Urothelium cell line (cell line): ENCODE measurements at places on chromosomes 7 and 10.

DNA sequence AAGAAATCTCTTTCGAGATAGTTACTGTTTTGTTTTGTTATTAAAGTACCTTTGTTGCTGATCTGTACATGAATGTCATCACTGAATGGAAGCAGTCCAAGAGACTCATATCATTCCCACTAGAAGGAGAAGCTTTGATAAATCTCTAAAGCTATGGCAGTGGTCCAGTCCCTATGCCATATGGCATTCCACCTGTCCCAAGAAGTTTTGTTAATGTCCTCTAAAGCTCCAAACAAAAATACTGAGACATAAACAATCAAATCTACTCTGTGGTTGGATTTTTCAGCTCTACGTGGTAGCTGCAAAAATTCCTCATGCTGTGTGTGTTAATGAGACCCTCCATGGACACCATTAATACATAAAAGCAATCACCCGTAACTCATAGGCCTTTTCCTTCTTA lies 94.1 kb downstream of the LRRN3 start:
- DNase-seq: no peak

DNA sequence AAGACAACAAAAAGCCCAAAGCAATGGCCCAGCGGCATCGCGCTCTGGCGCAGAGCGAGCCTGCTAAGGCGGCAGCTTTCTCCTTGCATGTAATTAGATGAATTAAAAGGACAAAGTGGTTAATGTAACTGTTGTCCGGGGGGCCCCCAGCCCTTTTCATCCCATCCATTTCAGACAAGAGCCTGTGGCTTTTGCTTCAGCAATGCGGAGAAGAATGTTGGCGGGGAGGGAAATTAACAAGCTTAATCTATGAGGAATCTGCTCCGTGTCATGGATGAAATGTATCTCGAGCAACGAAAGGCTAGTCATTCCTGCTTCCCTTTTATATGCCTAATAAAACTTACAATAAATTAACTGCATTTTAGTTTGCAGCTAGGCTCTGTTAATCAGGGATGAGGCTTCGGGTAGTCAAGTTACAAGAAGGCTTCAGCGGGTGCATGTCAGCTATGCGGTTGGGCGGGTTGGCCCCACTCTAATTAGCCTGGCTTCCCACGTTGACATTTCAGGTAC lies 203.3 kb downstream of the BUB3 start:
- DNase-seq: no peak

DNA sequence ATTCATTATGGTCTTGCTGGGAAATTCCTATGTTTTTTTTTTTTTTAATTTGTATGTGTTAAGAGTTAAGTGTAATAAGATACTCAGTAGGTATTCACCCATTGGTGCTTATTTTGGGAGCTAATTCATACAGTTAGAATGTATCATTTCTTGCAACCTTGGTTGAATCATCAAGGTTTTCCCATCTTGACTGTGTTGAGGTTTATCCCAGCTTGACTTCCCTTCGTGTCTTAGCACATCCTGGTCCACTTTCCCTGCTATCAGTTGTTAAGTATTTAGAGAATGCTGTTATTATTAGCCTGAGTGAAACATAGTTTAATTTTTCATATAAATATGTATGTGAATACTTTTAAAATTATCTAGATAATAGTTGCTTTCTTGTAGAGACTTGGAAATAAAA lies 20.8 kb downstream of the RALA start:
- DNase-seq: no peak

DNA sequence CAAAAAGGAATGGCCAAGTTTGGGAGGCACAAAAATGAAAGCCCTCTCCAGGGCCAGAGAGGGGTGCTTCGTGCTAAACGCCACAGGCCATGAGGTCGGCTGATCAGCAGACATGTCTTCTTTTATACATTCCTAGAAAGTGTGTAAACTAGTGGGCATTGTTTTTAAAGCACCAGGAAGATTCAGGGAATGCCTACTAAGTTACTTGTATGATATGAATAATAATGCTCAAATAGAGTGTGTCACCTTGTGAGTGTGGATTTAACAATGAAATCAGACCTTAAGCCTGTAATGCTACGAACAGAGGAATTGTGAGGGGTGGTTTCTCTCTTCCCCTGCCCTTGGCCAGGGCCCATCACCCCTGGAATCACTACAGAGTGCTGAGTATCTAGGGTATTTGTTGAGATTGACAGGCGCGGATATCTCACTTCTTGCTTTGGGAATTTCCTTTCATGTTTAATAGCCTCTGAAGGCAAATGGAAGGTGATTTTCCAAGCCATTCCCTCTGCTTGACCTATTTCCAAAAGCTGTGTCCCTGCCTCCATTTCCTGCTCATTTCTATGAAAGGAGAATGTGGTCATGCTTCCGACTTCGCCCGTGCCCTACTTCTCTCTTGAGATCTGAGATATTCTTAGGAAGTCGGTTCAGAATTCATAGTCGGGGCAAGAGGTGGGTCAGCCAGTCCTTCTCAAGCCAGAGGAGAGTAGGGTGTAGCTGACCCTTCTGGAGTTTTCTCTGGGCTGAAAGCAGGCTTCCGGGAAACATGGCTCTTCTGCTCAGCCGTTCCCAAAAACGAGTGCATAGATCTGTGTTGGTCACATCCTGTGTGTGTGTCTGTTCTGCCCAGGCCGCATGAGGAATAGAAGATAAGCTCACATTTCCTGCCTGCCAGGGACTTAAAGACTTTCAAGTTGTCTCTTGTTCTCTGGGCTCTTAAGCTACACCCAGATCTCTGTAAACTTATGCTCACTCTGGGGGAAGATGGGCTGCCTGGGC lies 167.8 kb upstream of the ITGB1 start:
- no peak for DNase-seq

GRCh38 chr10:127016331-127016730 lies 111.1 kb downstream of the DOCK1 start:
- DNase-seq: no peak

DNA sequence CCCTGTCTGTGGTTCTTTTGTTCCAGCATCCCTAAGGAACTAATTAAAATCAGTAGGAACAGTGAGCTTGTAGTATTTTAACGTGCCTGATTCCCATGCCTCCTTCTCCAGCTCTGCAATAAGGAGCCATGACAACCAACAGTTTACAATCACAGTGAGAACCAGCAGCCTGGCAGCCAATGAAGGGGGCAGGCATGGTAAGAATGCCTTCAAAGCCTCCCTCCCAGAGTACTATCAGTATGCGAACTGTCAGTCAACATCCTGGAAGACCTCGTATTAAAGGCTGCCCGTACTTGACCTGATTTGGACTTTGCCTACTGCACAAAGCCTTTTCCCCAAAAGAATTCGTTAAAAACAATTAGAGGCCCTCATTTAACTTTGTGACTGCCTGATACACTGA lies 7.7 kb downstream of the ZPBP start:
- no peak for DNase-seq

- peak; percentile 37 for DNase-seq
These were observed 169.0 kb upstream of the PRKCQ start for GRCh38 chr10:6748981-6749635.

- no peak for DNase-seq
These were observed at the start of gene DLX6 for GRCh38 chr7:97005183-97006054. Gene DLX6, plus strand, starts transcription at chr7:97005553. Its CDS starts 425 bp downstream, at chr7:97005978.

DNA sequence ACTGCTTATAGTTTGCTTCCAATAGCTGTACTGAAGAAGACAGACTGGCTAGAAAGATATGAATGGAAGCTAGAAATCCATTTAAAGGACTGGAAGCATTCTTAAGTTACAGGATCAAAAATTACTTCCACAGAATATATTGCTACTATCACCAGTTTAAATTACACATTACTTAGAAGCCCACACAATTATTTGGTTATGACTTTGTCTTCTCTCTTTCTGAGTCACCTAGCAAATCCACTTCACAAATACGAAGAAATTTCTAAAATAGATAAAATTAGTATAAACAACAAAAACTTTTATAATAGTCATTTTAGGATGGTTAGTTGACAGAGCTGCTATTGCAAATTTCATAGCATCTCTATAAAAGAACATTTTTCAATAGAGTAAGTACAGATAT lies 108.1 kb downstream of the SNX13 start:
- no peak for DNase-seq

- no peak for DNase-seq
These were observed 219.5 kb upstream of the KCND2 start for GRCh38 chr7:120053390-120053961.

- peak; percentile 82 for DNase-seq
These were observed 105.6 kb upstream of the COL1A2 start for GRCh38 chr7:94289071-94289470.

DNA sequence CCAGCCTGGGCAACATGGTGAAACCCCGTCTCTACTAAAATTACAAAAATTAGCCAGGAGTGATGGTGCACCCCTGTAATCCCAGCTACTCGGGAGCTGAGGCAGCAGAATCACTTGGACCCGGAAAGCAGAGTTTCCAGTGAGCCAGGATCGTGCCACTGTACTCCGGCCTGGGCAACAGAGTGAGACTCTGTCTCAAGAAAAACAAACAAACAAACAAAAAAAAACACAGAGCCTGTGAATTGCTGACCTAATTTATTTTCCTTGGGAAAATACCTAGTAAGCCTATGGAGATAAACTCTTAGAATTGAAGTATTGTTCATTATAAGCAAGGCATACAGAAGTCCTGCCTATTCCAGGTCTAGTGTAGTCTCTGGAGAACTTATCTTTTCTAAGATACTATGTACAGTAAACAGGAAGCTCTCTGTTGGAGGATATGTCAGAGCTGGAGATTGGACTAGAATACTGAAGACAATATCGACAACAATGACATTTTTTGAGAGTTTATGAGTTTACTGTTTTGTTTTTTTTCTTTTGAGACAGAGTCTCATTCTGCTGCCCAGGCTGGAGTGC lies 14.9 kb downstream of the GTF2I start:
- no peak for DNase-seq

- DNase-seq: no peak
These were observed 65.2 kb upstream of the TM9SF3 start for GRCh38 chr10:96651998-96652431.
